ENCODE measurements at places on chromosomes 7 and 10. TPM values are rescaled to one million over a fixed set of nuclear protein-coding genes. Genes with fewer than 3 reads are reported as not detected.
A peak's percentile ranks its signal among the peaks of the same experiment; 100 is the strongest.

Gene VENTX
- 4.4 TPM for polyA plus RNA-seq

DNA sequence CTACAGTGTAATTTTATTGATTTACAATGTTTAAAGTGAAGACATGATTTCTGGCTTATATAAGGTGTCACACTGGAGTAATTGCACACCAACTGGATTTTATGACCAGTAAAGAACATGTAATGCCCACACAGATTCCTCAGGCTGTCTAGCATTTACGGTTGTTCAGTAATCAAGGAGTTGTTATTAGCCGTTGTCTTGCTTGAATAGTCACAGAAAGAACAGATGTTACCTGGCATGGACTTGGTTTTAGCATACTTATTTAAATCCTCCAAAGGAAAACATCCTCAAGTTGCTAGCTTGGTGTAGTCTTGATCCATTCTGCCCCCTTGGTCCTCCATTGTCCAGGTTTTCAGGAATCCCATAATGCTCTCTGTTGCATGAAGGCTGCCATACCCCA is 65.8 kb downstream of the POU6F2 start:
- no peak for DNase-seq
- no peak overlapping the region for H3K27ac ChIP-seq
- H3K36me3 ChIP-seq = no peaks in the 10 kb centered on the region
- H3K27me3 ChIP-seq = no peaks in the 10 kb centered on the region
- no peaks in the 10 kb centered on the region for H3K4me1 ChIP-seq

GRCh38 chr10:132100091-132100481 is 34.3 kb downstream of the JAKMIP3 start:
- H3K27ac ChIP-seq = no peak overlapping the region
- H3K4me1 ChIP-seq = no peaks in the 10 kb centered on the region
- DNase-seq = no peak

- DNase-seq = no peak
- no peak overlapping the region for H3K4me3 ChIP-seq
- peaks cover 11% of the 10 kb centered on the region for H3K4me1 ChIP-seq
- H3K27ac ChIP-seq = no peak overlapping the region
Observed at GRCh38 chr7:92058899-92059298, 75.4 kb downstream of the CYP51A1 start.

- H3K4me1 ChIP-seq = no peaks in the 10 kb centered on the region
- no peaks in the 10 kb centered on the region for H3K36me3 ChIP-seq
- no peak overlapping the region for H3K27ac ChIP-seq
Observed at GRCh38 chr7:117552660-117553059, 72.8 kb downstream of the CFTR start.

Gene TRIM50
- 0.56 TPM for polyA plus RNA-seq

DNA sequence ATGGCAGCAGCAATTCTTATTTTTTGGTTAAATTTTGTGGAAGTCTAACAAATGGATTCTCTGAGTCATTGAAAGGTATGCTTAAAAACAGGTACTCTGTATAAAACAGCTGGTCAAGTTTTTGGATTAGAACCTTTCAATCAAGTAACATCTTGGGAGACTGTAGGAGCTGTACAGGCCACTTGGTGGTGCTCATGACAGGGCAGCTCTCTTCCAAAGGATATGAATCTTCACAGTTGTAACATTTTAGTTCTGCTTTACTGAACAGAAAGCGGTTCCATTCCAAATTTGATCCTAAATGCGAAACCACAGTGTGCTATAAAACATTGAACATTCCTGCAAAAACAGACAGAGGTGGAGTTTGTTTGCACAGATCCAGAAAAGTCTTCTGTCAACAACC is 44.5 kb upstream of the AGR3 start:
- H3K4me1 ChIP-seq = peaks cover 6% of the 10 kb centered on the region
- no peaks in the 10 kb centered on the region for H3K27me3 ChIP-seq
- no peak overlapping the region for H3K4me3 ChIP-seq
- DNase-seq = peak; percentile 23

GRCh38 chr10:124279882-124280281 is 138.8 kb downstream of the OAT start:
- no peaks in the 10 kb centered on the region for H3K36me3 ChIP-seq
- no peak overlapping the region for H3K4me3 ChIP-seq
- no peaks in the 10 kb centered on the region for H3K27me3 ChIP-seq
- H3K27ac ChIP-seq = no peak overlapping the region
- DNase-seq = peak; percentile 31
- no peaks in the 10 kb centered on the region for H3K4me1 ChIP-seq

DNA sequence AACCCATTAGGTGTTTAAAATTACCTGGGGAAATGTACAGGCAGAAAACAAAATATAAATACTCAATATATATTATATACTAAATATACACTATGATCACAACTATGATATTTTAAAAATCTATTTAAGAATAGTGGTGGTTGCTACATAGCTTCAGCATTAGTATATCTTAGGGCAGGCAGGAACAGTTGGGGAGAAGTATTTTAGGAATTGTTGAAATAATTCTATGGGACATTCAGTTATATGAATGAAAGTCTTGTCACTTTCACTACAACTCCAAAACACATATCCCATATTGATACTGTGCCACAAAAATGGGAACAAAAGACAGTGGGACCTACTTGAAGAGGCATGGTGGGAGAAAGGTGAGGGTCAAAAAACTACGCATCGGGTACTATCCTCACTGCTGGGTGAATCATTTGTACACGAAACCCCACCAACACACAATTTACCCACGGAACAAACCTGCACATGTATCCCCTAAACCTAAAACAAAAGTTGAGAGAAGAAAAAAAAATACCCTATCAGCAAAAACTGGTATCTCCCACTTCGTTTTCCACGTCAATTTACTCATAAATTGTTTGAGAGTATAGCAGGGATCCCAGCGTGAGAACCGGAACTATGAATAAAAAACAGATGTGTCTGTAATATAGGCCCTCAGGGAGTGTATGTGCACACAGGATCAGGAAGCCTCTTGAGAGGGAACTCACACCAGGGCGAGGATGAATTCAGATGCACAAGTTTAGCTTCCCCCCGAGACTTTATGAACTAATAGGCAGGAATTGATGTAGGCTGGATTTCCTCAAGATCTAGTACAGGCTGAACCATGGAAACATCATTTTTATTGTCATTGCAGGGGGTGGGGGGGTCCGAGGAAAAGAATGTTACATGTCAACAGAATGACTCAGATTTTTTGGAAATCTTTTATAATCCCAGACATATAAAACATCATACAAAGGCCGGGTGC is 16.2 kb downstream of the SLC16A12 start:
- H3K36me3 ChIP-seq = no peaks in the 10 kb centered on the region
- H3K4me1 ChIP-seq = no peaks in the 10 kb centered on the region

Gene FXYD4
- not detected for polyA plus RNA-seq

Gene FAM25G
- polyA plus RNA-seq = not detected

Gene UCMA
- not detected for polyA plus RNA-seq

Gene LIPF
- not detected for polyA plus RNA-seq

- H3K27ac ChIP-seq = peak overlapping the region; percentile 13
- H3K4me1 ChIP-seq = no peaks in the 10 kb centered on the region
- H3K4me3 ChIP-seq = no peak overlapping the region
- DNase-seq = no peak
Observed at GRCh38 chr10:12588091-12588860, 238.9 kb downstream of the CAMK1D start.

DNA sequence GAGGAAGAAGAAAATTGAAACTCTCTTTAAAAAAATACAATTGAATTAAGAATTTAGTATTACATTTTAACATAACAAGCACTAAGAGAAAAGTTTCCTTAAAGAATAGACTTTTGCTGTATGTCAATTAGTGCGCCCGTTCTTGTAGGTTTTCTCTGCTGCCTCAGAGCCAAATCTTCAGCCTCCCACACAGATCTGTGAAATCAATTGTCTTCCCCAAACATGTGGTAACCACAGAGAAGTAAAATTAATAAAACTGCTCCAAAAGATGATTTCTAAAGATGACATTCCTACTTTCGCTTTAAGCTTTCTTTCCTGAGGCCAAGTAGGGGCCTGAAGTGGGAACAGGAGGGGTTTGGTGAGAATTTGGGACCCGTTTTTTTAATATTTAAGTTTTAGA is 113.2 kb upstream of the ADO start:
- no peaks in the 10 kb centered on the region for H3K27me3 ChIP-seq
- H3K27ac ChIP-seq = no peak overlapping the region
- H3K4me1 ChIP-seq = peaks cover 5% of the 10 kb centered on the region
- no peaks in the 10 kb centered on the region for H3K36me3 ChIP-seq

GRCh38 chr7:40969641-40970040 is 733.2 kb downstream of the INHBA start:
- no peak overlapping the region for H3K4me3 ChIP-seq
- H3K27ac ChIP-seq = no peak overlapping the region
- no peaks in the 10 kb centered on the region for H3K36me3 ChIP-seq
- H3K4me1 ChIP-seq = no peaks in the 10 kb centered on the region

- H3K4me1 ChIP-seq = no peaks in the 10 kb centered on the region
- no peak overlapping the region for H3K27ac ChIP-seq
- no peaks in the 10 kb centered on the region for H3K36me3 ChIP-seq
- no peaks in the 10 kb centered on the region for H3K27me3 ChIP-seq
Observed at GRCh38 chr10:91140995-91141549, 79.4 kb upstream of the PCGF5 start.

GRCh38 chr7:26860361-26860760 is 4.0 kb downstream of the SKAP2 start:
- no peak for DNase-seq
- no peak overlapping the region for H3K27ac ChIP-seq
- H3K4me3 ChIP-seq = no peak overlapping the region
- H3K27me3 ChIP-seq = no peaks in the 10 kb centered on the region

GRCh38 chr7:35722054-35722849 is 27.3 kb upstream of the HERPUD2 start:
- H3K4me1 ChIP-seq = no peaks in the 10 kb centered on the region
- no peak overlapping the region for H3K27ac ChIP-seq
- H3K4me3 ChIP-seq = no peak overlapping the region
- DNase-seq = no peak
- H3K27me3 ChIP-seq = no peaks in the 10 kb centered on the region

DNA sequence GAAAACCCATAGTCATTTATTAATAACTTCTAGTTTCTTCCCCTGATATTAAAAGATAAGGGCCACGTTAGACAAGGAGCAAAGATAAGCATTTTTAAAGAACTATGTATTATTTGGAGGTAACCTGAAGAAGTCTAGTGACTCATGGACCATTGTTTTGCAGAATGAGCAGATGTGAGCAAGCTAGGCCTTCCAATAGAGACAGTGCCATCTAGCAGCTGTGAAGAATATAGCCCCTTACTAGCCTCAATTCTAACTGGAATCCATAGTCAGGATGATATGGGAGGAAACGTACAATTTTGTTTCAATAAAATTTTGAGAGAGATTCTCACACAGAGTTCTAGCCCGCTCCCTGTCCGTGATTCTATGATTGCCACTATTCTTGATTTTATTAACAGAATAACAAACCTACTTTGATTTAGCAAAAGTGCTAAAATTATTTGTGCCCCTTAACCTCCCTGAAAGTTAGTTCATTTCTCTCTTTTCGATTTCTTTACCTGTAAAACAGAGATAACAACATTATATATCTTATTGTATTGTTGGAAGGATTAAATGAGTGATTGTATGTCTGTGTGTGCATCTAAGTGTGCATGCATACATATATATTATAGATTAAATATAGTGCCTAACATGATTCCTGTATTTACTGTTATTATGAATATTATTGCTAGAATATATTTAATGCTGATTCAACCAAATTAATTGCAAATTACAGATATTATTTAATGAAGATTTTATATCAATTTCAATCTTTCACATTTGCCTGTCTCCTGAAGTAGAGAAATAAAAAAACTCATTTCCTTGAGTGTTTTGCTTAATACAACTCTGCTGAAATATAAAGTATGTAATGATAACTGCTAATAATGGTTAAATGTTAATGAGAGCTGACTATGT is 22.7 kb downstream of the FAM237B start:
- H3K4me1 ChIP-seq = no peaks in the 10 kb centered on the region
- H3K27me3 ChIP-seq = no peaks in the 10 kb centered on the region
- no peak overlapping the region for H3K27ac ChIP-seq

DNA sequence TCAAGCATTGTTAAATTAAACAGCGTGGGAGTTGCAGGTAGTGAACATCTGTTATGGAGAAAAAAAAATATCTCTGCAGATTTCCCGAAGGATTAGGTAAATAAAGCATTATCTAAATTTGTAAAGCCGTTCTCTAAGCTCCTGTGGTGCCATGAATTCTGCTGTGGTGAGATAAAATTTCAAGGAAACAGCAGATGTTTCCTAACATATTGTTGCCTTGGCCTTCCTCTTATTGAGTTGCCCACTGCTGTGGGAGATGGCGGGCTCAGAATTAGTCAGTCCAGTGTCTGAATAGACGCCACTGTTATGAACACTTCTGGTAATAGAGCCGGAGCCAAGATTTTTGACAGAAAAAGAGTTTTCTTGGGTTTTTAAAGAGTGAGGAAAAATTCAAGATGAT is 82.6 kb upstream of the ELMO1 start:
- no peaks in the 10 kb centered on the region for H3K36me3 ChIP-seq
- no peak overlapping the region for H3K4me3 ChIP-seq
- H3K27me3 ChIP-seq = no peaks in the 10 kb centered on the region
- no peak overlapping the region for H3K27ac ChIP-seq
- no peak for DNase-seq

GRCh38 chr7:676246-676971 is 50.1 kb upstream of the DNAAF5 start:
- H3K27ac ChIP-seq = no peak overlapping the region
- no peaks in the 10 kb centered on the region for H3K4me1 ChIP-seq
- no peaks in the 10 kb centered on the region for H3K36me3 ChIP-seq
- no peak for DNase-seq

DNA sequence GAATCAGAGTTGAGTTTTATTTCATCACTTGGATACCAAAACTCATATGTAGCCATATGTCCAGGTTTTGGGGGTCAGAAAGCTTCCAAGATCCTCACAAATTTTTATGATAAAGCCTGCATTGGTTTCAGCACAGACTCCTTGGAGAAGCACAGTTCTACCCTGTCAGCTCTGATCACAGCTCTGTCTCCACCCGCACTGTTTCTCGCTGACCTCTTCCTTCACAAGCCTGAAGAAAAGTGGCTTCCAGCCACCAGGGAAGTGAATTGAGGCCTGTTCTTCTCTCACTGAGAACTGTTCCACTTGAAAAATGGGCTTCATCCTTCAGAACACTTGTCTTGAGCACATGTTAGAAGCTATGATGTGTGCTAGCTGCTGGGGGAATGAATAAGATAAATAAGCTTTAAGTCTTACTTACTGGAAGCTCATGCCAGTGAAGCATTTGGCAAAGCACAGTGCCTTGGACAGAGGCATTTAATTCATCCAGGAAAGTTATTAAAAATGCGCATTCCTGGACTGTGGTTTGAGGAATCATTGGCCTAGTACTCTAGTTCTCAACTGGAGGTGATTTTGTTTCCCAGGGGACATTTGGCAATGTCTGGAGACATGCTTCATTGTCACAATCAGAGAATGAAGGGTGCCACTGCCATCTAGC is 133.6 kb downstream of the BMPER start:
- H3K27ac ChIP-seq = no peak overlapping the region
- no peaks in the 10 kb centered on the region for H3K4me1 ChIP-seq
- H3K4me3 ChIP-seq = no peak overlapping the region
- H3K27me3 ChIP-seq = no peaks in the 10 kb centered on the region
- DNase-seq = no peak

Gene TMEM229A
- 2.4 TPM for polyA plus RNA-seq

- H3K36me3 ChIP-seq = no peaks in the 10 kb centered on the region
- H3K4me1 ChIP-seq = no peaks in the 10 kb centered on the region
- H3K27ac ChIP-seq = no peak overlapping the region
- H3K4me3 ChIP-seq = peak overlapping the region; percentile 74
- DNase-seq = no peak
Observed at GRCh38 chr10:86536294-86536861, 14.8 kb upstream of the WAPL start.

Data from adrenal gland (tissue), 19 donors.